CD4-positive, alpha-beta memory T cell (primary cell): ENCODE measurements at places on chromosomes 6 and 20.
A peak's percentile ranks its signal among the peaks of the same experiment; 100 is the strongest.

DNA sequence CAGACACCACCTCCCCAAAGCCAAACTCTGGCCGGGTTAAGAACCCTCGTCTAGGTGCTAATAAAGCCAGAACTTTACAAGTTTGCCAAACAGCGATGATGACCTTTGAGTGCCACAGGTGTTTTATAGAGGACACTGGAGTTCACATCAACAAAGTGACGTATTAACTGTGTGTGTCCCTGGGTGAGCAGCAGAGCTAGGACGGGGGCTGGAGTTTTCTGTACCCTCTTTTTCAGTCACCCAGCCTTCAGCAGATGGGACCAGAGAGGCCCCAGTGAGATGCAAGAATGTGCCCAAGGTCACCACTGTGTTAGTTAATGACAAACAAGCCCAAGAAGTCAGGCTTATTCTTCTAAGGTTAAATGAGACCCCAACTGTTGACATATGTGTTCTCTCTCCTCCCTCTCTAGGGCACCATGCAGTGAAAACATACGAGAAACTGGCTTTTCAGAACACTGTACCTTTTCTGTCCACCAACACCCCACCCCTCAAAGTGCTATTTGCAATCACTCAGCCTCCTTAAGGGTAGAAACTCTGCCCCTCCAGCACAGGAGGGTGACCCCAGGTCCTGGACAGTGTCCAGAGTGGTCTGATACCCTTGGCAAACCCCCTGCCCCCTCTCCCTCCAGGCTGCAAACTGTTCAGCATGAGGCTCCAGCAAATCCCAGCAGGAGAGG is 5.2 kb downstream of the SDC4 start:
- H3K27me3 ChIP-seq, result no peaks in the 10 kb centered on the region
- no peak overlapping the region for H3K4me3 ChIP-seq
- peaks cover 25% of the 10 kb centered on the region for H3K4me1 ChIP-seq
- H3K27ac ChIP-seq, result no peak overlapping the region
- H3K36me3 ChIP-seq, result no peaks in the 10 kb centered on the region

GRCh38 chr20:46215913-46216707 is 92.2 kb downstream of the CDH22 start:
- H3K36me3 ChIP-seq, result no peaks in the 10 kb centered on the region
- no peak for DNase-seq
- H3K4me1 ChIP-seq, result no peaks in the 10 kb centered on the region
- no peaks in the 10 kb centered on the region for H3K27me3 ChIP-seq
- no peak overlapping the region for H3K4me3 ChIP-seq

GRCh38 chr6:25017932-25018567 is 82.3 kb upstream of the RIPOR2 start:
- no peak overlapping the region for H3K27ac ChIP-seq
- peaks cover 48% of the 10 kb centered on the region for H3K4me1 ChIP-seq
- H3K4me3 ChIP-seq, result no peak overlapping the region
- peak; percentile 77 for DNase-seq

GRCh38 chr6:97689078-97689754 is 406.2 kb upstream of the MMS22L start:
- DNase-seq, result no peak
- no peak overlapping the region for H3K4me3 ChIP-seq
- H3K36me3 ChIP-seq, result no peaks in the 10 kb centered on the region
- H3K27me3 ChIP-seq, result no peaks in the 10 kb centered on the region

- no peaks in the 10 kb centered on the region for H3K36me3 ChIP-seq
- DNase-seq, result no peak
- H3K4me3 ChIP-seq, result no peak overlapping the region
- H3K27me3 ChIP-seq, result peaks cover 4% of the 10 kb centered on the region
- no peaks in the 10 kb centered on the region for H3K4me1 ChIP-seq
These were observed 35.5 kb upstream of the AFDN start for GRCh38 chr6:167791091-167791779.

GRCh38 chr6:137581019-137581707 is 87.0 kb upstream of the OLIG3 start:
- H3K27me3 ChIP-seq, result no peaks in the 10 kb centered on the region
- H3K4me1 ChIP-seq, result no peaks in the 10 kb centered on the region
- no peak overlapping the region for H3K4me3 ChIP-seq
- no peak for DNase-seq
- no peaks in the 10 kb centered on the region for H3K36me3 ChIP-seq

DNA sequence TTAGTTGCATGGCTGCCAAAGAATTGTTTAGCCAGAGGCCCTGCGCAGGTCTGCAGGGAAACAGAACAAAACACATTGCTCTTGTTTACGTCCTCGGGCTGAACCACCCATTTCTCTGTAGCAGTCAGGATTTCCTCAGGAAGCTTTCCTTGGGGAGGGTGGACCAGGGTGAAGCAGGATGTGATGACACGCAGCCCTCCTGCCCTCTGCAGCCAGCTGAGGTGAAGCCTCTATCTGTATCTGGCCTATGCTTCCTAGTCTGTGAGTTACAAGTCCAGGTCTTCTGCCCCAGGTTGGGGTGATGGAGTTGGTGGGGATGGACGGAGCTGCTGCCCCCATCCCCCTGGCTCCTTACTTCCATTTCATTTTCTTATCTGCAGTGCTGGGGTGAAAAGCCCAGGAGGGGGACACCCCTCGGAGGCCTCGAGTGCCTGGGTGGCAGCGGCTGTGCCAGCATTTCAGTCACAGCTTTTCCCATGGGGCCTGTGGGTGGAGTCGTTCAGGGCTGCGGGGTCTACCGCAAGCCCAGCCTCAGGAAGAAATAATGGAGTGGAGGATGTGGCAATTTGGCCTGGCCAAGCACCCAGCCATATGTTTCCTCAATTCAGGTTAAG is 24.9 kb downstream of the SASH1 start:
- DNase-seq, result no peak
- no peaks in the 10 kb centered on the region for H3K4me1 ChIP-seq
- H3K27me3 ChIP-seq, result no peaks in the 10 kb centered on the region
- no peak overlapping the region for H3K27ac ChIP-seq
- H3K36me3 ChIP-seq, result no peaks in the 10 kb centered on the region

DNA sequence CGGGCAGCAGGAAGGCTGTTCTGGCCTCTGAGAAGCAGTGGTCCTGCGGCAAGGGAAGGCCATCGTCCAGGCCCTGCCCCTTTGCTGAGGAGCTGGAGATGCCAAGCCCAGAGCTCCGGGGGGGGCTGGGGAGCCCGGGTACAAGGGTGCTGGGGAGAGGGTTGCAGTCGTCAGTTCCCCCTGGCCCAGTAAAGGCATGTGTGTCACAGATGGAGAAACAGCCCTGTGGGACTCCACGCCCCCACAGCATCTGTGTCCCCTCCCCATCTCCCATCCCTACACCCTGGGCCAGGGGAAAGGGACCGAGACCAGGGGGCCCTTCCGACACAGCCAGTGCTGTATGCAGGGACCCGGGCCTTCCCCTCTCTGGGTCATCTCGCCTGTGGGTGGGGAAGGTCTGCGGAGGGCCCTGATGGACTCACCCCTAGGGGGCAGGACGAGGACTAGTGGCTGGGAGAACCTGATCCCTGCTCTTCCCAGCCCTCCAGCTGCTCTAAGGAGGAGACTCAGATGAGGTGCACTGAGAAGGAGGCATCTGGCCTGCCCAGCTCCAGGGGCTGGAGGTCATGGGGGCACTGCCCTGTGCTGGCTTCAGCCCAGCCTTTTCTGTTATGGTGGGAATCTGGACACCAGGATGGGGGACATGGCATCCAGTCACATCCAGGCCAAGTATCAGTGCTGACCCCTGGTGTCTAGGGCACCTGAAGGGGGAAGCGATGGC is 609 bp downstream of the MYL9 start:
- no peaks in the 10 kb centered on the region for H3K4me1 ChIP-seq
- H3K4me3 ChIP-seq, result no peak overlapping the region
- no peaks in the 10 kb centered on the region for H3K36me3 ChIP-seq
- H3K27ac ChIP-seq, result no peak overlapping the region
- no peaks in the 10 kb centered on the region for H3K27me3 ChIP-seq

DNA sequence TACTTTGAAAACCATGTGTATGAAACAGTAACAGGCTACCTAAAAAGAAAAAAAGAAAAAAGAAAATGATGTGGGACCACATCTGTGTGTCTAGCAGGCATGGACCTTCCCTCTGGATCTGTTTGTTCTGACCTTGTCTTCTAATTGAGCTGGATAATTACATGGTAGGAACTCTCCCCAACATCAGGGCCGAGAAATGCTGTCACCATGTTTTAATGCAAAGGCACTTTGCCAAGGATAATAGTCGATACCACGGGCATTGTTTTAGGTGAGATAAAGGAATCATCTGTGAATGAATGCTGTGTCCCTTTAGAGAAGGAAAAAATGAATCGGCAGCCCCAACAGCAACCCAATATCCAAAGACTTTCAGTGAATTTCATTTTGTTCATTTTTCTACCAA is 149.1 kb downstream of the ZDHHC14 start:
- H3K4me3 ChIP-seq, result no peak overlapping the region
- no peak overlapping the region for H3K27ac ChIP-seq
- H3K27me3 ChIP-seq, result no peaks in the 10 kb centered on the region

DNA sequence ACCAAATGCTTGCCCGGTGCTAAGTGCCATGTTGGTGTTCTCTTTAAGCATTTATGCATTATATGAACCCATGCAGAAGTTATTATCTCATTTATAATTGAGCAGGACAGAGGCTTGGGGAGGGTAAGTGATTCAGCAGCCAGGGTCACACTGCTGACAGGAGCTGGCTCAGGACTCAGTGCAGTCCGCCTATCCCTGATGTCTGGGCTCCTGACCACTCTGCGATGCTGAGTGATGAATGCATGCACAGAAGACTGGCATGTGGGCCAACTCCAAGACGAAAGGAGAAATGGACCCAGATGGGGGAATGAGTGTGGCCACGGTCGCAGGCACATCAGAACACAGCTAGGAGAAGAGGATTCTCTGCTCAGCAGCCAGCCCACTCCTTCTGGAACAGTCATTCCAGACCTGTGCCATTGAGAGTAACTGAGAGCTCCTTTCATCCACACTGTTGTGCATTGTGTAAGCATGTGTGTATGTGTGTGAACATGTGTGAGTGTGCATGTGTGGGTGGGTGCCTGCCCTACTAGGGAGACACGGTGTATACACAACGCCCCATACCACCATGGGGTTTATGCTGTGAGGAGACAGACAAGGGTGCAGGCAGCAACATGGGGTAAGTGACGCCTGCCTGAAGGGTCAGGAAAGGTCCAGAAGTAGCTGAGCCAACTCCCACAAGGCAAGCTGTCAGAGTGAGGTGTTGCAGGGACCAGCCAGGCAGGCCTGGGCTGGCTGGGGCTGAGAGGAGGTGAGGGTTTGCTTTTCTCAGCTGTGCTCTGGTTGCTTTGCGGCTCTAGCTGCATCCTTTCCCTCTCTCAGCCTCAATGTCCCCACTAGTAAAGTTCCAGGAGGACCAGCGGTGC is 97.8 kb upstream of the PMEPA1 start:
- H3K27ac ChIP-seq, result no peak overlapping the region
- no peaks in the 10 kb centered on the region for H3K4me1 ChIP-seq
- H3K36me3 ChIP-seq, result no peaks in the 10 kb centered on the region
- no peak overlapping the region for H3K4me3 ChIP-seq
- DNase-seq, result no peak

GRCh38 chr20:32111753-32112152 is 2.2 kb downstream of the TM9SF4 start:
- H3K4me1 ChIP-seq, result peaks cover 39% of the 10 kb centered on the region
- no peak for DNase-seq

DNA sequence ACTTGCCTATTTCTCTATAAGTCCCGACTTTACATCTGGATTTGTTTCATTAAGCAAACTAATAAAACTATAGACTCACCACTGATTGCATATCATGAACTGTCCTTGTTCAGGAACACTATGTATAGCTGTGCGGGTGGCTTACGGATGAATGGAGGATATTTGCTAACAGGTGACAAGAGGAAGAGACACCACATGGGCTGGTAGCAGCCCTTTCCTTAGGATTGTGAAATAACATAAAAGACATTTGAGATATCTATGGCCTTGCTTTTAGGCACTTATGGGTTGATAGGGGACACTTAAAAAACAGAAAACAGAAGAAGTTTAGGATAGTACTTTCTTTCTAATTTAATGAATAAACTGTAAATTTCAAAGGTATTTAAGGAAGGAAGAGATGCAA is 5.0 kb upstream of the CAP2 start:
- peaks cover 7% of the 10 kb centered on the region for H3K27me3 ChIP-seq
- H3K4me1 ChIP-seq, result no peaks in the 10 kb centered on the region
- no peaks in the 10 kb centered on the region for H3K36me3 ChIP-seq
- H3K27ac ChIP-seq, result no peak overlapping the region
- H3K4me3 ChIP-seq, result no peak overlapping the region

DNA sequence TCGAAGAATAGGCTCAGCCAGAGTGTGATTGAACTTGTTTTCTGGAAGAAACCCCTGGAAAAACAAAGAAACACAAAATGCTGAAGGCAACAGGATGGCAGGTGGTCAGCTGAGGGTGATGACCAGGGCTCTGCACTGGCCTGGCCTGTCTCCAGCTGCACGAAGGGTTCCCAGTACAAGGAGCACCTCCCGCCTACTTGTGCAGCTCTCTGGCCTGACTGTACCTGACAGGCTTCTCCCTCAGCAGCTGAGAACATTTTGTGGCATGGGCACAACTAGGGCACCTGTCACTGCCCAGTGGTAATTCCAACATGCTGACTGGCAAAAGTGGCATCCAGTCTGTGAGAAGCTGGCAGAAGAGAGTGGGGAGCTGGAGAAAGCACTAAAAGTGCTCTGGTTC is 38.8 kb upstream of the EMILIN3 start:
- DNase-seq, result no peak
- no peaks in the 10 kb centered on the region for H3K27me3 ChIP-seq
- H3K36me3 ChIP-seq, result peaks cover 48% of the 10 kb centered on the region

DNA sequence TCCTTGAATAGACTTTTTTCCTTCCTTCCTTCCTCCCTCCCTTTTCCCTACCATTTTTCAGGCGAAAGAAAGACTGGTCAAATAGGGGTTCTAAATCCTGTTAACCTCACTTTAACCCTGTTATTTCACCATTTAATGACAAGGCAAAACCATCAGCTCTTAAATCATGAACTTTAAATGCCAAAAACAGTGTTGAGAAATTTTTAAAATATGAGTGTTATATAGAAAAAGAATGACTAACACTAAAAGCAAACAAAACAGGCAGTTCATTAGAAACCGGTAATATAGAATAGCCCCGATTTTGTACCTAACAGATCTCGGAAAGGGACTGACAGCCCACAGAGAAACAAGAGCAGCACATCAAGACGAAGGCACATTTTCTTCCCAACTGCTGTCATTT is 57.4 kb upstream of the CEP85L start:
- peak overlapping the region; percentile 95 for H3K4me3 ChIP-seq
- no peaks in the 10 kb centered on the region for H3K27me3 ChIP-seq
- no peak for DNase-seq
- H3K4me1 ChIP-seq, result peaks cover 83% of the 10 kb centered on the region

- DNase-seq, result no peak
- no peak overlapping the region for H3K4me3 ChIP-seq
- no peaks in the 10 kb centered on the region for H3K4me1 ChIP-seq
- no peak overlapping the region for H3K27ac ChIP-seq
- no peaks in the 10 kb centered on the region for H3K27me3 ChIP-seq
These were observed 108.2 kb downstream of the CFAP61 start for GRCh38 chr20:20160520-20160919.

GRCh38 chr6:34036357-34037069 is 109.4 kb downstream of the GRM4 start:
- no peaks in the 10 kb centered on the region for H3K36me3 ChIP-seq
- H3K4me1 ChIP-seq, result no peaks in the 10 kb centered on the region
- DNase-seq, result no peak

GRCh38 chr6:117449549-117450439 is 24.1 kb upstream of the ROS1 start:
- H3K27ac ChIP-seq, result no peak overlapping the region
- H3K36me3 ChIP-seq, result no peaks in the 10 kb centered on the region
- H3K4me3 ChIP-seq, result no peak overlapping the region
- H3K27me3 ChIP-seq, result peaks cover 12% of the 10 kb centered on the region
- peak; percentile 63 for DNase-seq
- H3K4me1 ChIP-seq, result no peaks in the 10 kb centered on the region
